Panc1 (cell line): ENCODE measurements at places on chromosomes 1 and 21. TPM values are rescaled to one million over a fixed set of nuclear protein-coding genes. Genes with fewer than 3 reads are reported as not detected.
A peak's percentile ranks its signal among the peaks of the same experiment; 100 is the strongest.

- H3K4me3 ChIP-seq = peak overlapping the region; percentile 92
- DNase-seq = no peak
- peaks cover 33% of the 10 kb centered on the region for H3K4me1 ChIP-seq
- H3K27ac ChIP-seq = peak overlapping the region; percentile 87
- H3K36me3 ChIP-seq = peaks cover 33% of the 10 kb centered on the region
Measured at GRCh38 chr1:224430511-224431113, 4.0 kb downstream of the WDR26 start.

The HUNK gene
- 0.05 TPM for total RNA-seq

The RRP1 gene
- 41.8 TPM for total RNA-seq

DNA sequence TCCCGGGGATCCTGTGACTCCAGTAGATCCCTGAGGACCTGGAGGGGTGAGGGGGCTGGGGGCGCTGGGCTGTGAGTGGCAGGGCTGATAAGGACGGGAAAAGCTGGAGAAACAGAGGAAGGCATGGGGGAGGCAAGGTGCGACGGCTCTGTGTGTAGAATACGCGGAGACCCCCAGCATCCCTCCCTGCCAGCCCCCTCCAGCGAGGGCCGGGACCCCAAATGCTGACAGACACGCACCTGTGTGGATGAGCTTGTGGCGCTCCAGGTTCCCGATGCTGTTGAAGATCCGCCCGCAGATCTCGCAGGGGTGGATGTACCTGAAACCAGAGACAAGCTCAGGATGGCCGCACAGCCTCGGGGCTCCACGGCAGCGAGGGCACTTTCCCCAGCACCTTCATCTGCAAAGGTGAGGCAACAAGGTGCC is 53.0 kb upstream of the RIPK4 start:
- H3K36me3 ChIP-seq = no peaks in the 10 kb centered on the region
- no peak for DNase-seq
- H3K27ac ChIP-seq = no peak overlapping the region
- H3K27me3 ChIP-seq = no peaks in the 10 kb centered on the region
- H3K4me1 ChIP-seq = peaks cover 5% of the 10 kb centered on the region; the same call in 1 of the 2 replicates
- H3K4me3 ChIP-seq = no peak overlapping the region

- peaks cover 7% of the 10 kb centered on the region for H3K4me1 ChIP-seq
- DNase-seq = no peak
- H3K4me3 ChIP-seq = no peak overlapping the region
- H3K36me3 ChIP-seq = no peaks in the 10 kb centered on the region
- H3K27ac ChIP-seq = no peak overlapping the region; the same call in 1 of the 2 replicates
- H3K27me3 ChIP-seq = no peaks in the 10 kb centered on the region
Measured at GRCh38 chr1:93816970-93817678, 61.9 kb downstream of the DNTTIP2 start.

DNA sequence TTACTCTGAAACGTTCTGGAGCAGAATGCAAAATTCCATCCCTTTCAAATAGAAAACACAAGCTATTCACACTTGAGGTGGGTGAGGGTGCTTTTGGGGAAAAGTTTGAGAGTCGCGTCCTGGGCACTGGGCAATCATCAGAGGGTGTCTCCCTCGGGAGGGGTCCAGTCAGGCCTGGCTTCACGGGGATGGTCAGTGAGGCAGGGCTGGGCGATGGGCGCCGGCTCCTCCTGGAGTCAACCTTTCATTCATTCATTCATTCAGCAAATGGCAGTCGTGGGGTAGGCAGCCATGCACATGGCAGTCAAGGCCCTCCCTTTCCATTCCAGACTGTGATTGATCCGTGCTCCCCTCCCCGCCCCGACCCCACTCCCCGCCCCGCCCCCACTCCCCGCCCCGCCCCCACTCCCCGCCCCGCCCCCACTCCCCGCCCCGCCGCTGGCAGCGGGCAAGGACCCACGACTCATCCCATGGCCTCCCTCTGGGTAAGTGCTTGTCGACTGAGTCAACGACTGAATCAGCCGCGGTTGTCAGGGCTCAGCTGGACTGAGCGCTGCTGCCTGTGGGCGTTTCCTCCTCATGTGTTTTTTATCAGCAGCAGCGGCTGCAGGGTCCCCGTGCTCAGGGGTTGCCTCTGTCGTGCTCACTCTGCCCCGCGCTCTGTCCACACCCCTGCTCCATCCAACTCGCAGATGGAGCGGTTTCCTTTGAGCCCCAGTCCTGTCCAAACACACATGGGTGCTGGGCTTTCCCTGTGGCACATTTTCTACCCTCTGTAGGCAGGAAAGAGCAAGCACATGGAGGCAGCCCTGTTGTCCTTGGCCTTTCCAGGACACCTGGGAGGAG is 12.5 kb upstream of the SPSB1 start:
- H3K27ac ChIP-seq = peak overlapping the region; percentile 81
- DNase-seq = no peak
- H3K4me1 ChIP-seq = peaks cover 53% of the 10 kb centered on the region
- H3K27me3 ChIP-seq = no peaks in the 10 kb centered on the region
- peak overlapping the region; percentile 32 for H3K4me3 ChIP-seq

DNA sequence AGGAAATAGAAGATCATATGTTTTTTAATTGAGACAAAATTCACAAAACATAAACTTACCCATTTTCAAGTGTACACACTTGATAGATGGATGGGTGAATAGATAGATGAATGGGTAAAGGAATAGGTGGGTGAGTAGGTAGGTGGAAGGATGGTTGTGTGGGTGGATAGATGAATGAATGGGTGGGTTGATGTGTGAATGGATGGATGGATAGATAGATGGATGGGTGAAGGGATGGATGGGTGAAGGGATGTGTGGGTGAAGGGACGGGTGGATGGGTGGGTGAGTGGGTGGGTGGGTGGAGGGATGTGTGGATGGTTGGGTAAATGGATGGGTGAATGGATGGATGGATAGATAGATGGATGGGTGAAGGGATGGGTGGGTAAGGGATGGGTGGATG is 86.1 kb upstream of the KCND3 start:
- no peaks in the 10 kb centered on the region for H3K36me3 ChIP-seq
- no peaks in the 10 kb centered on the region for H3K27me3 ChIP-seq
- H3K4me1 ChIP-seq = no peaks in the 10 kb centered on the region
- H3K4me3 ChIP-seq = no peak overlapping the region
- no peak for DNase-seq

DNA sequence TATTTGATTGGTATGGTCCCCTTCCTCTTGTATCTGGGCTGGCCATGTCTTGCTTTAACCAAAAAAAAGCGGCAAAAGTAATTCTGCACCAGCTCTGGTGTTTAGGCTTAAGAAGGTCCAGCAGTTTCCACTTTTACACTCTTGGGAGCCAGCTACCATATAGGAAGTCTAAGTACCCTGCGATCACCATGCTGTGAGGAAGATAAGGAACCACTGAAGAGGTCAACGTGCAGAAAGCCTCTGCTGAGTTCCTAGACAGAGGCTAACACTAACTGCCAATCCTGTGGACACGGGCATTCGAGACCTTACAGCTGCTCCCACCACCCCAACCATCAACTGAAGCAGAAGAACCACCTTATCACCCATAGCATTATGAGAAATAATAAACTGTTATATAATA is 331.4 kb downstream of the VAV3 start:
- H3K4me1 ChIP-seq = no peaks in the 10 kb centered on the region
- H3K27me3 ChIP-seq = no peaks in the 10 kb centered on the region
- no peaks in the 10 kb centered on the region for H3K36me3 ChIP-seq
- no peak overlapping the region for H3K27ac ChIP-seq

DNA sequence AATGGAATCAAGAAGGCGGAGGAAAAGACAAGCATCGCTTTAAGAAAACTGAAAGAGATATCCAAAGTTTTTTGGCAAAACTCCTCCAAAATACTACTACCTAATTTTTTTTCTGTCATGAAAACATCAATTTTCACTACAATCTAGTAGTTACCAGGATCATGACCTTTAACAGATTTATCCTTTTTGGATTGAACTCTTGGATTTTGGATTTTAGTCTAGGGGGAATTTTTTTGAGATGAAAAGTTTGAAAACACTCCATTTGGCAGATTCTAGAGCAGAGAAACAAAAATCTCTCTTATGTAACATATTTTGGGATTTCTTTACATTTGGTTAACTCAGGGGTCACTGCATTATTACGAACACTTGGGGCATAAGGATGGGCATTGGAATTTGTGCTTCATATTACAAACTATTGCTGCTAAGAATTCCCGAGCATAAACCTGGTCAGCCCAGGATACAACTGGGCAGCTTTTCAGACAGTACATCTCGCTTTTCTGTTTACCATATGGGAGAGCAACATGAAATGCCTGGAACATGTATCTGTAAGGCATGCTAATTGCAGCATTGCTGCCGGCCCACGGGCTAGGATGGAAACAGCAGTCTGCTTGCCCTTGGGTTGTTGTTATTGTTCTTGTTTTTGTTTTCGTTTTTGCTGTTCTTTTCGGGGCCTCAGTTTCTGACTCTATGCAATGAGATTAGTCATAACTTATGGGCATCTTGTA is 264.3 kb downstream of the RHOU start:
- no peaks in the 10 kb centered on the region for H3K36me3 ChIP-seq
- H3K4me1 ChIP-seq = no peaks in the 10 kb centered on the region
- DNase-seq = no peak
- H3K4me3 ChIP-seq = no peak overlapping the region
- H3K27ac ChIP-seq = no peak overlapping the region

GRCh38 chr1:58978096-58978495 is 194.2 kb upstream of the JUN start:
- no peak for DNase-seq
- H3K4me3 ChIP-seq = no peak overlapping the region
- H3K27ac ChIP-seq = no peak overlapping the region
- no peaks in the 10 kb centered on the region for H3K27me3 ChIP-seq

GRCh38 chr1:182147136-182147820 is 85.8 kb upstream of the ZNF648 start:
- no peak overlapping the region for H3K4me3 ChIP-seq
- no peaks in the 10 kb centered on the region for H3K36me3 ChIP-seq
- H3K4me1 ChIP-seq = no peaks in the 10 kb centered on the region
- no peak for DNase-seq

DNA sequence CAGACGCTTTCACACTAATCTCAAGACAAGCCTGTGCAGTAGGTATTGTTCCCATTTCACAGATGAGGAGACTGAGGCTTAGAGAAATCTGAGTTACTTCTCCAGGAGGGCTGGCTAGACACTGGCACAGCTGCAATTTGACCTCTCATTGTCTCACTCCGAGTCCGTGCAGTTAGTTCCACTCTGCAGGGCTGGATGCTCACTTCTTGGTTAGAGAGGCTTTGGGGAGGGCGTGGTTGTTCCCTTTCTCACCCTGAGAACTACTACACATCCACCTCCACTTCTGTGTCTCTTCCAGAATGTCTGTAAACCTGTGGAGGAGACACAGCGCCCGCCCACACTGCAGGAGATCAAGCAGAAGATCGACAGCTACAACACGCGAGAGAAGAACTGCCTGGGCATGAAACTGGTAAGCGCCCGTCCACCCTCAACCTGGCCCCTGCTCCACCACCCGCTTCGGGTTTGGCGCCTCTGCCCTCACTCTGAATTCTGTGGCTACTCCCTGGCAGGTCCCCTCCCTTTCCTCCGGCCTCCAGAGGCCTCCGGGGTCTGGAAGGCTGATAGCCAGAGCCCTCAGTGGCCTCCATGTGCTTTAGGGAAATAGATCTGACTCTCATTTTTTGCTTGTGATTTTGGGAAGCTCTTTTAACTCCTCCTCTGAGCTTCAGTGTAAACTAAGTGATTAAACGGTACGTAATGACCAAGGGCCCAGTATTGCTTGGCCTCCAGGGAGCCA is 29.1 kb downstream of the EIF2D start:
- no peak overlapping the region for H3K4me3 ChIP-seq
- H3K27me3 ChIP-seq = no peaks in the 10 kb centered on the region
- no peaks in the 10 kb centered on the region for H3K4me1 ChIP-seq
- no peaks in the 10 kb centered on the region for H3K36me3 ChIP-seq
- no peak overlapping the region for H3K27ac ChIP-seq
- no peak for DNase-seq

GRCh38 chr1:23558872-23559135 is 497 bp downstream of the ID3 start:
- H3K4me3 ChIP-seq = peak overlapping the region; percentile 98
- H3K27ac ChIP-seq = peak overlapping the region; percentile 88
- peaks cover 68% of the 10 kb centered on the region for H3K4me1 ChIP-seq
- no peaks in the 10 kb centered on the region for H3K27me3 ChIP-seq
- no peak for DNase-seq

The CD101 gene
- not detected for total RNA-seq

The PADI4 gene
- total RNA-seq = not detected

DNA sequence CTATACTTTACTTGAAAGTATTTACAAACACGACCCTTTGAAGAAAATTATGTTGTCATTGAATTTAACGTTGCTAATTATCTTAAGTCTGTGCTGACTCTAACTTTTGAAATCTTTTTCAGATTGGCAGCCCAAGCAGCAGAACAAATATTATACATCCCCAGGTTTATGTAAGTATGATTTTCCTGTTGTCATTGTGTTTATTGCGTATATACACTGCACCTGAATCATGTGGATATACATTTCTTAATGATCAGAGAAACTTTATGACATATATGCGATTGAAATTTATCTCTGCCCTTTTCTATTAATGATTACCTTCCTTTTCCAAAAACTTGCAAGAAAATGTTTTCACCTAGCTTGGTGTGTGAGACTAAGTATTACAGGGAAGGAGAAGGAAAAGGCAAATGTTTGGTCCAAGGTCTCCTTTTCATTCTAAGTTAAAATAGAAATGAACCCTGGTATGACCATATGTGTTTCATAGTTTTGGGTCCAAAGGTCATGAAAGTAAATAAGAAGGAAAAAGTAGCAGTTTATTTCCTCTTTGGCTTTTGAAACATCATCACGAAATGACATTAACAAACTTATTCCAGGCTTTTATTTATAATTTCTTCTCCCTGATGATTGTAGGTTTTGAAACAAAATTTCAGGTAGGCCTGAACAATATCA is 116.8 kb downstream of the VPS13D start:
- no peak for DNase-seq
- no peak overlapping the region for H3K4me3 ChIP-seq
- H3K27me3 ChIP-seq = no peaks in the 10 kb centered on the region
- H3K4me1 ChIP-seq = no peaks in the 10 kb centered on the region
- no peak overlapping the region for H3K27ac ChIP-seq
- peaks cover 18% of the 10 kb centered on the region for H3K36me3 ChIP-seq

The CA6 gene
- total RNA-seq = not detected

DNA sequence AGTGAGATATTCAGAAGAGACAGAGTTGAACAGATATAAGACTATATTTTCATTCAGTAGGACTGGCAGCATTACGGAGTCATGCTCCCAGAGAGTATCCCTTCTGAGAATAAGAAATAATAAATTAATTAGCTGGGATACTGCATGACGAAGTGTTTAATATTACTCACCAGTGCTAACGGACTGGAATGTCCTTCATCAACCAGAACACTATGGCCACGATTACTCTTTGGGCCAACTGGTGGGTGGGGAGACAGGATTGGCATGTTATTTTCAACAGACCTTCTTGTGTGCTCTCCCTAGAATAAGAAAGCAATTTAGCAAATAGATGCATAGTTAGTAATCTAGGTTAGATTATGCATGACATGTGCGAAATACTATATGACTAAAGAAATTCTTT is 32.4 kb downstream of the ERICH3 start:
- no peaks in the 10 kb centered on the region for H3K27me3 ChIP-seq
- no peaks in the 10 kb centered on the region for H3K36me3 ChIP-seq
- no peak overlapping the region for H3K4me3 ChIP-seq
- H3K4me1 ChIP-seq = no peaks in the 10 kb centered on the region
- no peak for DNase-seq
